Stimulated activated CD8-positive, alpha-beta memory T cell treated with anti-CD3 and anti-CD28 coated beads, Interleukin-4, amount 100 ng/mL, for 4 hours (primary cell): ENCODE measurements at places on chromosomes 3 and 15.

GRCh38 chr15:93585012-93585411 lies 496.0 kb upstream of the RGMA start:
- DNase-seq: no peak

GRCh38 chr15:97748576-97748975 lies 211.9 kb upstream of the ARRDC4 start:
- DNase-seq: no peak

DNA sequence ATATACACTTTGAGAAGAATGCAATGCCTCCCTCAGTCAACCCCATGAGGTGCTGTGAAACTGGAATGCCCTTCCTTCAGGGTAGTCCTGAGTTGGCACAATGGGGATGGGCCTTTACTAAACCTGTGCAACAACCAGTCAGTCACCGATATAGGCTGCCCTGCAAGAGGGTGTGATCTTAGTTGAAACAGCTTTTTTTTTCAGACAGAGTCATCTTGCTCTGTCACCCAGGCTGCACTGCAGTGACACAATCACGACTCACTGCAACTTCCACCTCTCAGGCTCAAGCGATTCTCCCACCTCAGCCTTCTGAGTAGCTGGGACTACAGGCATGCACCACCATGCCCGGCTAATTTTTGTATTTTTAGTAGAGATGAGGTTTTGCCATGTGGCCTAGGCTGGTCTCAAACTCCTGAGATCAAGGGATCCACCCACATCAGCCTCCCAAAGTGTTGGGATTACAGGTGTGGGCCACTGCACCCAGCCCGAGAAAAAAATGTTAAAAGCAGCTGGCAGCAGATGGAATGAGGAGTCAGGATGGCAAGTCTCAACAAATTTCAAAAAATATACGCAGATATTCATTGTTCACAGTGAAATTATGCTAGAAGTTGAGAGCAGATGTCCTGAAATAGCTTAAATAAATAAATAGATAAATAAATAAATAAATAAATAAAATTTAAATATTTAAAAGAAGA lies 31.8 kb downstream of the MYO5A start:
- no peak for DNase-seq

GRCh38 chr3:50665081-50665840 lies 9.5 kb upstream of the DOCK3 start:
- DNase-seq: no peak
